ENCODE measurements at places on chromosomes 2 and 18.
A peak's percentile ranks its signal among the peaks of the same experiment; 100 is the strongest.

DNA sequence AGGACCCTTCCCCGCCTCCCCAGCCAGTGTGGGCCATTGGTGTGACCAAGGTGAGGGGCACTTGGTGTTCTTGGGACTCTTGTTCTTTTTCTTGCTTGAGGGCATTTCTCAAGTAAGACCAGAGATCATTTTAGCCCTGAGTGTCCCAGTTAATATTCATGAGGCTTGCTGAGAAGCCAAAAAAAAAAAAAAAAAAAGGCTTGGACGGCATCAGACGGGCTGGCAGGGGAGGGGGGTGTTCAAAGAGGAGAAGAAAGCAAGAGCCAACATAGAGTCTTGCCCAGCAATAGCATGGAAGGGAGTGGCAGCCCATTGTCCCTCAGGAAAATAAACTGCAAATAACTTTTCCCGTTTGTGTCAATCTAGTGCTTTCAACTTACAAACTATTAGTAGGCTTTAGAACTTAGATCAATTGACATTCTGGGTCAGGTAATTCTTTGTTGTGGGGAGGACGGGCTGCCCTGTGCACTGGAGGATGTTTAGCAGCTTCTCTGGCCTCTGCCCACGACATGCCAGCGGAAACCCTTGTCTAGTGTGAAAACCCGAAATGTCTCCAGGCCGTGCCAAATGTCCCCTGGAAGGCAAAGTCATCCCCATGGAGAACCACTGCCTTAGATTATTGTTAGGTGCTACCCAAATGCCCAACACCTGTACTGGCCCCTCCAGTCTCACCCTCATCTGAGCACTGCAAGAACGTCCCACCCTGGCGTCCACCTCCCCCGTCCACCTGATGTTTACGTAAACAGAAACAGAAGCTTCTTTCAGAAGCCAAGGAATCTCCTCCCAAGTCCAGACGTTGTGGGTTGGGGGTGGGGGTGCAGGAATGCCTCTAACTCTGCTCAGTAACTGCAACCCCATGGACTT lies 163.4 kb downstream of the BCL2 start:
- DNase-seq, result no peak

DNA sequence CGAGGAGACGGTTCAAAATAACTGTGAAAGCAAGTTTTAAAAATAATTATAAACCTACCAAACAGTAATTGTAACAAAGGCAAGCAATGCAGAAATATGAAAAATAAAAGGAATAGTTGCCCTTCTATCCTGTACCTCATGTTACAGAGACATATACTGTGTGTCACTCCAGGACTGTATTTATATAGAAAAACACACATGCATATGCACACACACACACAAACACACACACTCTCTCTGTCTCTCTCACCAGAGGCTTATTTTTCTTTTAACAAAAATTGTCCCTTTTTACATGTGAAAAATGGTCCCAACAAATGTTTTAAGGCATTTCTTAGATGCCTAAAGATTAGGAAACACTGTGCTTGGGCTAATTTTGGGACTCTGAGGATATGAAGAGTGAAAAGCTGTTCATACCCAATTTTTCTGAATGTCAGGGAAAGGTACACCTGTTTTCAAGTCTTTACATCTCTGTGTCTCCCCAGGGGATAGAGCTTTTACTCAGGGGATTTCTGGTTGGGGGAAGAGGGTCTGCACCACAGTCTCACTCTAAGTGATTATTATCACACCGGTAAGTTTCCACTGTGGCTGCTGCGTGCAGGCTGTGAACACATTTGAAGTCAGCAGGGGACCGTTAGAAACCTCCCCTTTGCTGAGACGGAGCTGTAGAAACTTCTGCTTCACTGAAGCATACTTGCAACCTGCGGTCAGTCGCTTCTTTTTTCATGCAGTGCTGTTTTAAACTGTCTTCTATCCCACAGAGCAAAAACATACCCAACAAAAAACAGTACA lies 51.4 kb upstream of the SPAG16 start:
- DNase-seq, result peak; percentile 15

- no peak for DNase-seq
These were observed 367.5 kb upstream of the FIGN start for GRCh38 chr2:164103271-164103670.

- DNase-seq, result no peak
These were observed 59.2 kb upstream of the POMC start for GRCh38 chr2:25227576-25227975.

DNA sequence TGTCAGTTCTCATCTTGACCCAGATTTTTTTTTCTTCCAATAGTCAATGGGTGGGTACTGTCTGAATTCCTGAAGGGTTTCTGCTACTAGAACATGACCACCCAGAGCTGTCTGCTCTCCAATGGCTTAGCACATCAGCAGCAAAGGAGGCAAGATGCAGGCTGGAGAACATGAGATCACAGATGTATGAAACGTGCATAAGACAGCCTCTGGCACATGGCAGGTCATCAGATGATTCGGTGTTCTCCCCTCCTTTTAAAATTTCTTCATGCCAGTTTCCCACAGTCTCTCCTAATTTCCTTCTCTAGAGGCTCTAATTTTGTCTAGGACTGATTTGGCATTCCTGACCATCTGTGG lies 359.3 kb upstream of the TNP1 start:
- no peak for DNase-seq

- DNase-seq, result no peak
These were observed 187.4 kb downstream of the DNER start for GRCh38 chr2:229526951-229527350.

- no peak for DNase-seq
These were observed 190.1 kb downstream of the KLHL29 start for GRCh38 chr2:23574919-23575654.

DNA sequence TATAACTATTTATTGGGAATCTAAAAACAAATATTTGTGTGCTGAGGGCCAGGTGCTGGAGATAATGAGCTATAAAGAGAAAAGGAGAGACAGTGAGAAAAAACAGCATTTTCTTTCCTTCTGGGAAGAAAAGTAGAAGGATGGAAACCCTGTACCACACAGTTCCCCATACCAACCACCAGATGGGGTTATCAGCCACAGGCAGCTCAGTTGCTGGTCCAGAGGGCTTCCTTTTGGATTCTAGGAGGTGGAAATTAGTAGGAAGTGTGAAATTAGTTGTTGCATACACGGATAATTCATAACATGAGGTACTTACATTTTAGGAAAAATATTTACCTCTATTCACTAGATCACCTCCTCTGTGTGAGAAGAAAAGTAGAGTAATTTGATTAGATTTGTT lies 237.0 kb upstream of the FOSL2 start:
- DNase-seq, result no peak

DNA sequence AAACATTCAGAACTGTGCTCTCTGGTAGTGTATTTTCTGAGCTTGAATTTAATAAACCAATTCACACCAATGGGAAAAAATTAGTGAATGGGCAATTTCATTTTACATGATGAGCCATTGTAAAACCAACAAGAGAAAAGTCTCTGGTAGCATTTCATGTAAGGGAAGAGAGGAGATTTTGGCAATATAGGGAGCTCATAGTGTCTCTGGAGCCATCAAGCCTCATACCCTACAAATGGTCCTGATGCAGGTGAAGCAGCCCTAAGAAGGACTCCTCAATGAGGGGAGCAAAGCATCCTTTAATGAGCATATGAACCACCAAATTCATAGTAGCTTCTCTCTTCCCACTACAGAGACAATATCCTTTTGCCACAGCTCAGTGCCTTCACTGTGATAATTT lies 373.0 kb downstream of the RIT2 start:
- DNase-seq, result no peak

DNA sequence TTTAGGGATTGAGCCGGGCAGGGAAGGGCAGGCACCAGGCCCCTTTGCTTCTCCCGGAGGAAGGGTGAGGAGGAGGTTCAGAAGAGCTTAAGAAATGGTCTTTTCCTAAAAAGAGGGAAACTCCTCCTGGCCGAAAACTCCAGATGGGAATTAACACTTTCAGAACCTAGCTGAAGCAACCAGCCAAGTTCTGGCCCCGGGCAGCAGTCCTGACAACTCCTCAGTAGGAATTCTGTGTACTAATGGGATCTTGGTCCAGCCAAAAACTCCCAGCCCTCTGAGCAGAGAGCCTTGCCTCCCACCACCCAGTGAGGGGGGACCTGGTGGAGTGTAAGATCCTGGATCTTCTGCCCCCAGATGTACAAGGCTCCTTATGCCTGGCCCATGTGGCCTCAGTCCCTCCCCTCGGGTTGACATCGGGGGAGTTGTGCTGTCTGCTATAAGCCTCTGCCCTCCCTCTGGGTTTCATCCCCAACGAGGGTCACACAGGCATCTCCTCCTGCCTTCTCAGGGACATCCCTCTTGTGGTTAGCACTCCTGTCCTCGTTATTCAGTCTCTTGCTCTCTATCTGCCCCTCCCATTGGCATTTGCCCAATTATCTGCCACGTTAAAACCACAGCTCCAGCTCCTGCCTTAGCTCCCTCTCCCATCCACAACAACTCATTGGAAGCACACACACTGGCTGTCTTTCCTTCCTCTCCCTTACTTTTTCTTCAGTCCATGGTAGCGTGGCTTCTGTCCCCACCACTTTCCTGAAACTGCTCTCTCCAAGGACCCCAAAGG lies 184.6 kb downstream of the CYP26B1 start:
- no peak for DNase-seq

- DNase-seq, result no peak
These were observed 138.5 kb downstream of the MEIS1 start for GRCh38 chr2:66573416-66573815.

GRCh38 chr2:6071519-6071918 lies 379.3 kb downstream of the SOX11 start:
- DNase-seq, result no peak

DNA sequence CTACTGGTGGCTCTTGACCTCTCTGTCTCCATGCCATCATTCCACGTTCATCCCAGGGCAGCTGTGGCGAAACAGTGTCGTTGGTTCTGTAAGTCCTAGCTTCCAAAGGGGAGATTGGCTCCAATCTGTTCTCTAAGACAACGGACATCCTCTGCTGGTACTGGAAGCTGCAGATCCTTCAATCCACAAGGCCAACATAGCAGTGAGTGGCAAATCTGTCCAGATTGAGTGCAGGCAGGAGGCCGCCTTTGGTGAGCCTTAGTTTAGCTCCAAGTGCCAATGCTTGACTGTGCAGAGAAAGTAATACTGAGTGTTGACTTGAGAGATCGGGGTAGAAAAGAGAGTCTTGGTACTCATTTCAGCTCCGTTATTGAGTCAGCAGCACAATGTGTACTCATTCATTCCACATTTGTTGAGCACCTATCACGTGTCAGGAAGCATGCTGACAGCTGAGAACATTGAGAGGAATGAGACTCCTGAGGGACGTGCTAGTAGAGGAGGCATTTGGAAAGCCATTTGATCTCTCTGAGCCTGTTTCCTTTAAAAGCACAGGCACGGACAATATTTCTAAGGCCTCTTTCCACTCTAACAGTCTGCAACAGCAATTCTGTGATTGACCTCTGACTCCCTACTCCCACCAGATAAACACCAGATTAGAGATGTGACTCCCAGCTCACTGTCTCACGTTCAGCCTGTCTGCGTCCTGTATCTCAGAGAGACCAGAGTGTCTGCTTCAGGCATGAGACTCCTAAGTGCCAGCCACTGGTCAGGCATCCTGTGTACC lies 306.0 kb downstream of the CLIP4 start:
- DNase-seq, result no peak

GRCh38 chr2:227383686-227384085 lies 4.1 kb downstream of the SCYGR1 start:
- DNase-seq, result no peak

DNA sequence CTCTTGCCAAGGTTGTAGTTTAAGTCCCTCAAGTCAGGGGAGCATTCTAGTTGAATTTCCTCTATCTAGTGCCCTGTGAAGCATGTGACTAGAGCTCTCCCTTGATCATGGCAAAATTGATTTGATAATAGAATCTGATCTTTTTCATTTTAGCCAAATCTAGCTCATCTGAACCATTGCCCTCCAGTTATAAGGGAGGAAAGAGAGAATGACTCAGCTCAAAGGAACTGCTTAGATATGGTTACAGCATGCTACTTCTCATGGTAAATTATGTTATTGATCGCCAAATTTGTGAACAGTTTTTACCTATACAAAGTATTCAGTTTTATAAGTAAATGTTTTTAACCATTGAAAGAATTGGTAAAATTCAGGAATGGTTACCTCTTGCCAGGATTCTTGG lies 100.8 kb downstream of the GPR39 start:
- DNase-seq, result no peak

- DNase-seq, result no peak
These were observed 32.2 kb downstream of the QPCT start for GRCh38 chr2:37376421-37377186.
